ENCODE measurements at places on chromosomes 7 and 10. TPM values are rescaled to one million over a fixed set of nuclear protein-coding genes. Genes with fewer than 3 reads are reported as not detected.

Gene PTPN12
- 20.6 TPM for total RNA-seq

Gene PNLIPRP2
- total RNA-seq = not detected

DNA sequence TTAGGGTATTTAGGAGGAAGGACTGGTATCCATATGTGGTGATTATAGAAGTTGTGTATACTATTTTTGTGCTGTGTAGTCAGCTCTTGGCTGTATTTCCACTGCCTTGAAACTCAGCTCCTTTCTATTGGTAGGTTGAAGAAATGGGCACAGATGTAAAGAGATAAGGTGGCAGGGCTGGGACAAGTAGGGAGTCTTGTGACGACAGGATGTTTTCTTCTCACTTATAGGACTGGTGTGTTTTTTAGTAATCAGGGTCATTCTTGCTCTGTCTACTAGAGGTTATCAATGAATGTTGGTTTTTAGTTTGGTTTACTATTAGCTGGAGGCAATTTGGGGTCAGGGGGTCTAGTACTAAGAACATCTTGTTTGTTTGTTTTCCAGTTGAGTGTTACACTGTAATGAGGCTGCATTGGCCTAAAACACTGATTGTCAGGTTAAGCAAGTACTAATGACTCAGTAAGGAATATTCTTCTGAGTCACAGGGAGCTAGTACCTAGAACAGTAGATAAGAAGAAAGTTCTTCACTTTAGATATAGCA is 11.8 kb downstream of the UBN2 start:
- DNase-seq = no peak
- no peak overlapping the region for H3K27ac ChIP-seq
- H3K4me3 ChIP-seq = no peak overlapping the region
- H3K4me1 ChIP-seq = peaks cover 13% of the 10 kb centered on the region

DNA sequence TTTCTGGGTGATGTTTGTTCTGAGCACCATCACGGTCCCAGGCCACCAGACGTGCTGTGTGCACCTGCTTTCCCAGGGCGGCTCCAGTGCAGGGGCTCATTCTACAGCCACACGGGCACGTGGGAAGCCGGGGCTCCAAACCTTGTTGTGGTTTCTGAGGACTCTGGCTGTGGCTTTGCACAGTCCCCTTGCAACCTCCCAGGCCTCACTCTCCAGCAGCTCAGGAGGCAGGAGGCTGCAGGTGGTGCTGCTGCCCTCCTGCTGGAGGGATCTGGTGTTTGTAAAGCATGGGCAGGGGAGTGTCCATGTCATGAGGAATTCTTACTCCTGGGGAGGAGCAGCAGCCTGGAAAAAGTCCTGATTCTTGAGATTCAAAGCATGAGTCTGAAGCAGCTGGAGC is 54.3 kb downstream of the INSYN2A start:
- DNase-seq = no peak
- H3K4me3 ChIP-seq = no peak overlapping the region
- no peaks in the 10 kb centered on the region for H3K4me1 ChIP-seq
- no peaks in the 10 kb centered on the region for H3K27me3 ChIP-seq
- H3K27ac ChIP-seq = no peak overlapping the region
- H3K36me3 ChIP-seq = no peaks in the 10 kb centered on the region

DNA sequence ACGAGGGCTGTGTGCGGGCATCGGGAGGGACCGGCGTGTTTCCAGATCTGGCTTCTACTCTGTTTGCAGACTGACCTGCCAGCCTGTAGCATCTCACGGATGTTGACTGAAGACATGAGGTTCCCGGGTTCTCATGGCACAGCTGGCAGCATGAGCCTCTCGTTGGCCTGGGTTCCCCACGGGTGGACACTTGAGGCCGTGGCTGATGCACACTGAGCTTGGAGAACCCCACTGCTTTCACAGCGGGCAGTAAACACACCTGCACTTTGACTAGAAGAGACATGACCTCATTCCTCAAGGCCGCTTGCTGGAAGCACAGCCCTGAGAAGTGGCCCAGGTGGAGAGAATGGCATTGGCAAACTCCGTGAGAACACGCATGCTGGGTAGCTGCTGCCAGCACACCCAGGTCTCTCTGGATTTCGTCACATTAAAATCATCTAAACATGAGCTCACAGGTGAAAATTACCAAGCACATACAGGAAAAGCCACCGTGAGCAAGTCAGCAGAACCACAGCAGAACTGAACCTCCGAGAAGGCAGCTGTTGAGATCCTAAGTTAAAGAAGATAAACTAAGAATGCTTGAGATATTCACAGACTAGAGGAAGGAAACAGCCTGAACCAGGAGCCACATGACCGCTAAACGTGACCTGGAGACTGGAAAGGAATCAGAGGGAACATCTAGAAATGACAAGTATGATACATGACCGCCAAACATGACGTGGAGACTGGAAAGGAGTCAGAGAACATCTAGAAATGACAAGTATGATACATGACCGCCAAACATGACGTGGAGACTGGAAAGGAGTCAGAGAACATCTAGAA is 32.5 kb downstream of the BNIP3 start:
- H3K27ac ChIP-seq = no peak overlapping the region
- no peak for DNase-seq
- peaks cover 55% of the 10 kb centered on the region for H3K36me3 ChIP-seq
- no peaks in the 10 kb centered on the region for H3K4me1 ChIP-seq

DNA sequence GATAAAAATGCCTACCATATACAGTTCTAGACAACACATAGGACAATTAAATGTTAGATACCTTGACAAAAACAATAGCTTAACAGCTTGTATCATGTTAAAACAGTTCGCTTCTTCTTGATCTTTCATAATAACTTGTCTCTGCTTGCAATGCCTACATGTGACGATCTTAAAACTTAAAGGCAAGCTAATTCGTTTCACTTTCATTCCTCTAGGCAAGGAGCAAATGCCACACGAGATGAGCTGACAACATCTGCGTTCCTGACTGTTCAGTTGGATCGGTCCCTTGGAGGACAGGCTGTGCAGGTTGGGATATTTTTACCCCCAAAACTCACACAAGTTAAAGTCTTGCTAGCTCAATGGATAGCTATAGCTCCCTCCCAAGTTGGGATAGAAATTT is 51.6 kb upstream of the ARL4A start:
- no peak for DNase-seq
- no peaks in the 10 kb centered on the region for H3K36me3 ChIP-seq
- peak overlapping the region; percentile 40 for H3K27ac ChIP-seq
- H3K27me3 ChIP-seq = peaks cover 12% of the 10 kb centered on the region

- no peak overlapping the region for H3K27ac ChIP-seq
- no peak for DNase-seq
- H3K36me3 ChIP-seq = peaks cover 1% of the 10 kb centered on the region
- H3K27me3 ChIP-seq = no peaks in the 10 kb centered on the region
- H3K4me1 ChIP-seq = peaks cover 21% of the 10 kb centered on the region
Measured at GRCh38 chr7:18511351-18512140, 16.0 kb downstream of the HDAC9 start.

Gene HECW1
- not detected for total RNA-seq

- DNase-seq = no peak
- no peaks in the 10 kb centered on the region for H3K36me3 ChIP-seq
- no peak overlapping the region for H3K27ac ChIP-seq
Measured at GRCh38 chr10:120832106-120832505, 19.1 kb upstream of the WDR11 start.

Gene TBC1D12
- total RNA-seq = 0.12 TPM

- H3K4me1 ChIP-seq = no peaks in the 10 kb centered on the region
- DNase-seq = no peak
- H3K4me3 ChIP-seq = no peak overlapping the region
- no peaks in the 10 kb centered on the region for H3K36me3 ChIP-seq
Measured at GRCh38 chr7:132248841-132249240, 327.4 kb downstream of the PLXNA4 start.

- no peak overlapping the region for H3K4me3 ChIP-seq
- DNase-seq = no peak
- no peaks in the 10 kb centered on the region for H3K36me3 ChIP-seq
- no peaks in the 10 kb centered on the region for H3K4me1 ChIP-seq
- no peaks in the 10 kb centered on the region for H3K27me3 ChIP-seq
- H3K27ac ChIP-seq = no peak overlapping the region
Measured at GRCh38 chr10:126252884-126253610, 135.2 kb downstream of the ADAM12 start.

- peaks cover 9% of the 10 kb centered on the region for H3K4me1 ChIP-seq
- H3K27ac ChIP-seq = no peak overlapping the region
- peaks cover 6% of the 10 kb centered on the region for H3K36me3 ChIP-seq
Measured at GRCh38 chr7:151380199-151381097, 29.4 kb downstream of the WDR86 start.

Gene MSMB
- total RNA-seq = not detected

DNA sequence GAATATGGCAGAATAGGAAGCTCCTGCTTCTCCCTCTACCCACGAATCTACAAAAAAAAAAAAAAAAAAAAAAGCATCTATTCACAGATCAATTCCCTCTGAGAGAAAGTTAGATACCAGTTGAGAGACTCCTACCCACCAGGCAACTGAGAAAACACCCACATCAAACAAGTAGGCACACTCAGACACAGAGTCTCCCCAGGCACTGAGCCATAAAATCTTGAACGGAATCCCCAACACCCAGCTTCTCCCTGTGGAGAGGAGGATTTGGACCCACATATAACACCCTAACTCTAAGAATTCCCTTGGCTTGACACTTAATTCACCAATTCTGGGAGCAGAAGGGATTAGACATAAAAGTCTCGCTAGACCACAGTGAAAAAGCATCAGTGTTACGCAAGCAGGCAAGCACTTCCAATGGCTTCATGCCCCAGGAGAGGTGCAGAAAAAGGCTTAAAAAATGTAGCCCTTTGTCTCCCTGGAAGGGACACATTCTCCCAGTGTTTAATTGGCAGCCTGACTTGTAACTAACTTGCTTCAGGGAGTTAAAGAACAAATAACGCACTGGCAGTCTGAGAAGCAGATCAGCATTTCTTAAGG is 192.2 kb downstream of the ELAPOR2 start:
- H3K4me1 ChIP-seq = no peaks in the 10 kb centered on the region
- no peaks in the 10 kb centered on the region for H3K36me3 ChIP-seq
- H3K27me3 ChIP-seq = no peaks in the 10 kb centered on the region
- DNase-seq = no peak

DNA sequence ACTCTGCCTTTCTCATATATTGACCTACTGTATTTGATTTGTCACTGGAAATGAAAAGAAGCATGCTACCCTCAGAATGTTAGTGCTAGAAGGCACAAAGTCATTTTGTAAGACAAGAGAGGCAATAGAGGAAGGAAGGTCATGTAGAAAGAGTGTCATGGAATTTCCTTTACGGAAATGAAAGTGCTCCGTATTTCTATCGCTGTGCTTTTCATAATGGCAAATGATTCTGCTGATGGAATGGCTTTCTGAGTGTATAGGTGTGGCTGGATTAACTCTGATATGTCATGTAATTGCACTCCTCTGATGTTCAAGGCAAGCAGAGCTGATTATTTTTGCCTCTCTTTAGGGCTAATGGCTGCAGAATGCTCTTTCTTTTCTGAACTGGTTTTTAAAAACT is 15.5 kb upstream of the STEAP4 start:
- H3K27ac ChIP-seq = no peak overlapping the region
- no peak for DNase-seq
- H3K27me3 ChIP-seq = no peaks in the 10 kb centered on the region
- H3K4me1 ChIP-seq = no peaks in the 10 kb centered on the region
- H3K4me3 ChIP-seq = no peak overlapping the region

DNA sequence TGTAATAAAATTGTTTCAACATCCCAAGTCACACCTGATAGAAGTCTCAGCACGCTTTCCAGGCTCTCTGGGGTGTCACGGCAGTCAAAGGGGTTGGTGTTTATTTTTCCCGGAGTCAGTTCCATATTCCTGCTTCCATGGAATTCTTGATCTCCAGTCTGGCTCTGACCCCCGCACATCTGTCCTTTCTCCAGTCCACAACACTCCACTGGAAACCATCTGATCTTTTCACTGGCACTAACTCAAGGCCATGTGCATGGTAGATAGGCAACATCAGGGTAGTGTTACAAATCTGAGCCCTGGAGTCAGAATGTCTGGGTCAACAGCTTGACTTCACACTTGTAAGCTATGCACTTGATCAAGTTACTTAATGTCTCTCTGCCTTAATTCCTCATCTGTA is 176.2 kb downstream of the WDR11 start:
- no peaks in the 10 kb centered on the region for H3K36me3 ChIP-seq
- no peaks in the 10 kb centered on the region for H3K4me1 ChIP-seq
- no peak overlapping the region for H3K27ac ChIP-seq

- peaks cover 15% of the 10 kb centered on the region for H3K27me3 ChIP-seq
- H3K36me3 ChIP-seq = no peaks in the 10 kb centered on the region
- DNase-seq = no peak
- no peaks in the 10 kb centered on the region for H3K4me1 ChIP-seq
- no peak overlapping the region for H3K27ac ChIP-seq
Measured at GRCh38 chr10:7561216-7561893, 105.4 kb downstream of the ITIH5 start.

GRCh38 chr10:70232155-70232858 is 922 bp downstream of the PPA1 start:
- H3K27me3 ChIP-seq = no peaks in the 10 kb centered on the region
- peak overlapping the region; percentile 88 for H3K4me3 ChIP-seq
- DNase-seq = peak; percentile 66
- H3K27ac ChIP-seq = peak overlapping the region; percentile 86
- peaks cover 22% of the 10 kb centered on the region for H3K36me3 ChIP-seq
- H3K4me1 ChIP-seq = peaks cover 51% of the 10 kb centered on the region

Gene CD36
- total RNA-seq = not detected

DNA sequence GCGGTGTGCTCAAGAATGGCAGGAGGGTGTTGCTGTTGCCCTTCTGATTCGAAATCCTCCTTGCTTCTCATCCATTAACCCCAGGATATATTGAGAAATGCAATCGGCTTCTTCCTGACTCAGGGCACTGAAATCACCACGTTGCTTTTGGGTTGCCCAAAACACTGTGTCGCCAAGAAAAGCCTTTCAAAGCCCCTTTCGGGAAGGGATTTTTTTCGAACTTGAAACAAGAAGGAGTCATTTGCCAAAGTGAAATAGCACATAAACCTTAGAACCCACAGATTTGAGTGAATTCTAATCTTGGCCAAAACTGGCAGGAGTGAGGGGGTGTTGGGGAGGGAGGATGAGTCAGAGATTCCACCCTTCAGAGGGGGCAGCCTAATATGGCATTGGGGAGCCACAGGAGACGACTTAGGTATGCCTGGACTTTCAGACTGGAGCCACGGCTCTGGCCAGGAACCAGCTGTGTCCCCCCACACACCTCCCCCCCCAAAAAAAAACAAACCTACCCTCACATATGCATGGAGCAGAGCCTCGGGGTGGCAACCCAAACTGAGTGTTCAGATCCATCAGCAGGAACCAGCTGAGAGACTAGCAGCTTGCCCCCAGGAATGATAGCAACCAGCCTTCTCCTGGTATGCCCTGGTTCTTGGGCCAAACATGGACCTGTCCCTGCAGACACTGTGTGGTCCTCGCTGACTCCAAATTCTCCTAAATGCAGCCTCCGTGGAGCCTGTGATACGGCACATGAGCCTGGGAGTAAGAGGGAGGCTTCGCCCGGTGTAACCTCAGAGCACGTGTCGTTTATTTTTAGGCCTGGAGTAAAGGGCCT is 138.4 kb downstream of the FGFR2 start:
- H3K4me3 ChIP-seq = no peak overlapping the region
- no peaks in the 10 kb centered on the region for H3K4me1 ChIP-seq
- no peak for DNase-seq
- no peak overlapping the region for H3K27ac ChIP-seq
- H3K27me3 ChIP-seq = no peaks in the 10 kb centered on the region

Gene HSPA12A
- total RNA-seq = not detected

Gene RBP3
- total RNA-seq = not detected
